ENCODE measurements at places on chromosomes 16 and 17.
A peak's percentile ranks its signal among the peaks of the same experiment; 100 is the strongest.

DNA sequence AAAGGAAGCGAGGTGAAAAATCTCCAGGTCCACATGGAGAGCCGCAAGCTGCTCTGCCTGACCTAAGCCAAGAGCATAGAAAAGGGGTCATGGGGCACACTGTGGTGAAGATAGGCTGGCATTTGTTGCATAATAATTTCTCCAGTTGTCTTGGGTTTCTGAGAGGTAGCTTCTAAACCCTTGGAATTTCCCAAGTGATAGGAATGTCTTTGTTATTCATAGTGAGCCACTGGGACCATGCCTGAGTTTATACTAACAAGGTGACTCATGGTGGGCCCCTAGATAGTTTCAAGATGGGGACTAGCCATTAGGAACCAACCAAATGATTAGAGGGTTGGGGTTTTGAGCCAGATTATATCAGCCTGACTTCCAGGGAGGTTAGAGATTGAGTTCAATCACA, 25.6 kb downstream of the SOST start:
- no peak for DNase-seq

DNA sequence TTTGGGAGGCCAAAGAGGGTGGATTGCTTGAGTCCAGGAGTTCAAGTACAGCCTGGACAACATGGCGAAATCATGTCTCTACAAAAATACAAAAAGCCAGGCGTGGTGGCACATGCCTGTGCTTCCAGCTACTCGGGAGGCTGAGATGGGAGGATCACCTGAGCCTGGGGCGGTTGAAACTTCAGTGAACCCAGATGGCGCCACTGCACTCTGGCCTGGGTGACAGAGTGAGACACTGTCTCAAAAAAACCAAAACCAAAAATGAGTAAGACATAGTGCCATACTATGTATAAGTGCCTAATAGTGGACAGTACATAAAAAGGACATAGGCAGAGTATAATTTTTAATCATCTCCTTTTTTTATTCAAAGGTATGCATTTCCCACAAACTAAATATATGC, 4.0 kb downstream of the CTC1 start:
- DNase-seq, result no peak

GRCh38 chr16:58755989-58756649, 22.0 kb upstream of the GOT2 start:
- peak; percentile 34 for DNase-seq

DNA sequence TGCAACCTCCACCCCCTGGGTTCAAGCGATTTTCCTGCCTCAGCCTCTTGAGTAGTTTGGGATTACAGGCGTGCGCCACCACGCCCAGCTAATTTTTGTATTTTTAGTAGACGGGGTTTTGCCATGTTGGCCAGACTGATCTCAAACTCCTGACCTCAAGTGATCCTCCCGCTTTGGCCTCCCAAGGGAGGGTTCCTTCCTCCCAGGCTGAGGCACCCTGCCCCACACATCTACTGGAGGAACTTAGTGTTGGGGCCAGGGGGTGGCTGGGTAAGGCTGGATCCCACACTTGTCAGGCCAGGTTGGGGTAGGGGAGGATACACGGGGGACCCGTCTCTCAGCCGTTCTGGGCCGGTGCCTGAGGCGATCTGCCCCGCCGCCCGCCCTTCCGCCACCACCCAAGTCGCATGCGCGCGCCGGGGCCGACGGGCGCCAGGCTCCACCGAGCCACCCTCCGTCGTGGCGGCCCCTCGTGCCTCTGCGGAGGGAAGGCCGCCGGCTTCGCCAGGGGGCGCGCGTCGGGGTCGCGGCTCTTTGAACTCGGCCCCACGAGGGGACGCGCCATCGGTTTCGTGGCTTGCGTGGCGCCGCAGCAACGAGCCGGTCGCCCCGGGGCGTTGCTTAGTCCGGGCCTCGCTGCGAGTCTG, 15.9 kb downstream of the GRB7 start:
- DNase-seq, result no peak

- no peak for DNase-seq
Measured at GRCh38 chr17:28954886-28955285, 3.6 kb upstream of the PHF12 start.

DNA sequence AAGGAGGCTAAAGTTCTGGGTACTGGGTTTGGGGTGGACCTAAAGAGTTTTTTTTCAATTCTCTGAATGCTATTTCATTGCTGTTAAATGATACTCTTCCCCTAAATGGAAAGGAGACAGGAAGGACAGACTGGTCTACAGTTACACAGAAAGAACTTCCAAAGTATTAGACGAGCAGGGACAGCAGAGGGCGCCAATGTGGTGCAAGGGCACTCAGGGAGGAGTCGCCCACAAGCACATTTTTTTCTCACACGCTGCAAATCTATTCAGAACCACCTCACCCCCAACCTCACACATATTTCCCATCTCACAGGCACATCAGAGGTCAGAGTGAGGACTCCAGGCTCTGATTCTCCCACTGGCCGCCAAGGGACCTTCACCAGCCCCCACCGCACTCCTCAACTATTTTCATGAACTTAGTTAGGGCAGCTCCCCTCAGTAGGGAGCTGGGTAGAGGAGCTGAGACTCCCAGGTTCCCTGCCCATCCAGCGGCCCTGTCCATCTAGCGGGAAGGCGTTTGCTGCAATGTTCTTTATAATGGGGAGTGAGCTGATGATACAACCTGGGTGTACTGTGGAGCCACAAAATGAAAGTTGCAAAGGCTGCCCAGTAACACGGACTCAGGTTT, 6.8 kb upstream of the CA4 start:
- peak; percentile 64 for DNase-seq

- DNase-seq, result peak; percentile 47
Measured at GRCh38 chr16:79599837-79600637, 500 bp downstream of the MAF start.

GRCh38 chr16:20673882-20674683, 23.4 kb downstream of the ACSM1 start:
- no peak for DNase-seq

DNA sequence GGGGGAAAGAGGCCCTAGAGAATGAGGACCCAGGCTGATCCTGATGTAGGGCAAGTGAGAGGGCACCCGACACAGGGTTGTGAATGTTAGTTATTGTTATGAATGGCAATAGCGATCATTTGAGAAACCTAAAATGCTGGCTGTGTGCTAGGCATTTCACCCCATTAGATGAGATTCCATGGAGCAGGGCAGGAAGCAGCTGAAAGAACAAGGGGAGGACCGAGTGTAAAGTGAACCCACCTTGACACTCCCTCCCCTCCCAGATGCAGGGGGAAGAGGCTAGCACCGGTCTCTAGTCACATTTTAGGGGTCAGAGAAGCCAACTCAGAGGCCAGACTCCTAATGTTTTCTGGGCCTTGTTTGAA, 553 bp upstream of the CORO6 start:
- DNase-seq, result no peak

DNA sequence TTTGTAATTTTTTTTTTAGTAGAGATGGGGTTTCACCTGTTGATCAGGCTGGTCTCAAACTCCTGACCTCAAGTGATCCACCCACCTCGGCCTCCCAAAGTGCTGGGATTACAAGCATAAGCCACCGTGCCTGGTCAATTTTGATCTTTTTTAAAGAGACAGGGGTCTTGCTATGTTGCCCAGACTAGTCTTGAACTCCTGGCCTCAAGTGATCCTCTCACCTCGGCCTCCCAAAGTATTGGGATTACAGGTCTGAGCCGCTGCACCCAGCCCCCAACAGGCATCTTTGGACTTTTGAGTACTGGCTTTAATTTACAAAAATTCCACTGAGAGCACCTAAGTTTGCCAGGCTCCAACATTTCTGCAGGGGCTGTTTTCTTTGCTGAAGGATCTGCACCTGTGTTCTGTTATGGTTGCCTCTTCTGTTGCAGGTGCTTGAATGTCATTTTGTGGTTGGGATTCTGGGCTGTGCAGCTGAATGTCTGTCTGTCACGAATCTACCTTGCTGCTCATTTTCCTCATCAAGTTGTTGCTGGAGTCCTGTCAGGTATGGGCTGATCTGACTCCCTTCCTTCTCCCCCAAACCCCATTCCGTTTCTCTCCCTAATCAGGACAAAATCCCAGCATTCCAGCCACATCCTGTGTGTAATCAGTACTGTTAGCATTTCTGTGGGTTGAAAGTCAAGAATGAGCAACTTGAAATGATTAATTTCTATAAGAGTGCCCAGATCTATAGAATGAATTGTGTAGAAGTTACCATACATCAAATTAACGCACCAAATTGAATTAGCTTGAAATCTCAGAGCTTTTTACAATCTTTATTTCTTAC, 8.5 kb downstream of the G6PC1 start:
- DNase-seq, result no peak

DNA sequence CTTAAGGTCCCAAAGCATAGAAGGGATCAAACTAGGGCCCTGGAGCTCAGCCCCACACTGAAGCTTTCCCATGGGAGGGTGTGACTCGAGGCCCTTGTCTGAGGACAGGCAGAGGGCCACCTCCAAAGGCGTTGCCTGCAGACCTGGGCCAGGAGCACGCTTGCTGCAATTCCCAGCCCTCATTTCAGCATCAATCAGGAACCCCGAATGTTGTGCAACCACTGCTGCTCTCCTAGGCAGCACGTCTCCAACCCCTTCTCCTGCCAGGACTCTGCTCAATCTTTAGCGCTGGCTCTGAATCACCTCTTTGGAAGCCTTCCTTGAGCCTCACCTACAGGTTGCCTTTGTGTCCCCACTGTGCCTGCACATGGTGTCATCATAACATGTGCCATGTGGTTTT, 14.0 kb upstream of the ATP2C2 start:
- no peak for DNase-seq
